ENCODE measurements at places on chromosomes 6 and 20.

- no peak for DNase-seq
Observed at GRCh38 chr20:61518424-61518951, 266.4 kb downstream of the CDH4 start.

DNA sequence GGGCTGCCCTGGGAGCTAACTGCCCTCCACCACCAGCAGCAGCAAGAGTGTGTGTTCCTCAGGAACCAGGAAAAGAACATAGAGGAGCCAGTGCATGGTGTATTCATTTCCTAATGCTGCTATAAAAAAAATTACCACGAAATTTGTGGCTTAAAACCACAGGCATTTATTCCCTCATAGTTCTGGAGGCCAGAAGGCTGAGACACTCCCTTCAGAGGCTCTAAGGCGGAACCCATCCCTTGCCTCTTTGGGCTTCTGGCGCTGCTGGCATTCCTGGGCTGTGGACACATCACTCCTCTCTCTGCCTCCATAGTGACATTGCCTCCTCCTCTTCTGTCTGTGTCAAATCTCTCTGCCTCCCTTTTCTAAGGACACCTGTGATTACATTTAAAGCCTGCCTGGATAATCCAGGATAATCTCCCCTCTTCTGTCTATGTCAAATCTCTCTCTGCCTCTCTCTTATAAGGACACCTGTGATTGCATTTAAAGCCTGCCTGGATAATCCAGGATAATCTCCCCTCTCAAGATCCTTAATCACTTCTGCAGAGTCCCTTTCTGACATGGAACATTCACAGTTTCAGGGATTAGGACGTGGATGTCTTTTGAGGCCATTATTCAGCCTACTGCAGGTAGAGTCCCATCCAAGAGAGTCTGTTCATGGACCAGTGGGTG, 54.7 kb downstream of the NDUFAF5 start:
- no peak for DNase-seq

DNA sequence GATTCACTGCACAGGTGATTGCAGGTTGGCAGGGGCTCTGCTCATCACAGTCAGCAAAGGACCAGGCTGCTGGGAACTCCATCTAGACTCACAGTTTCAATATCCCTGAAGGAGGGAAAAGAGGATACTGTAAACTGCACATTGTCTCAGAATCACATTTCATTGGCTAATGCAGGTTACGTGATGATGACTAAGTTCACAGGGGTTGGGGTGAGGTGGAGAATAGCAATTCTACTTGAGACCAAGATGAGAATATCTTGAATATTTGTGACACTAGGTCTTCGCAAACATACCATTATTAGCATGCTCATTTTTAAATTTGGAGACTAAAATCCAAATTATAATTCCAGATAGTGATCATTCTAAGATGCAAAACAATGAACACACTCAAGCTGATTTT, 208.5 kb upstream of the CITED2 start:
- no peak for DNase-seq

DNA sequence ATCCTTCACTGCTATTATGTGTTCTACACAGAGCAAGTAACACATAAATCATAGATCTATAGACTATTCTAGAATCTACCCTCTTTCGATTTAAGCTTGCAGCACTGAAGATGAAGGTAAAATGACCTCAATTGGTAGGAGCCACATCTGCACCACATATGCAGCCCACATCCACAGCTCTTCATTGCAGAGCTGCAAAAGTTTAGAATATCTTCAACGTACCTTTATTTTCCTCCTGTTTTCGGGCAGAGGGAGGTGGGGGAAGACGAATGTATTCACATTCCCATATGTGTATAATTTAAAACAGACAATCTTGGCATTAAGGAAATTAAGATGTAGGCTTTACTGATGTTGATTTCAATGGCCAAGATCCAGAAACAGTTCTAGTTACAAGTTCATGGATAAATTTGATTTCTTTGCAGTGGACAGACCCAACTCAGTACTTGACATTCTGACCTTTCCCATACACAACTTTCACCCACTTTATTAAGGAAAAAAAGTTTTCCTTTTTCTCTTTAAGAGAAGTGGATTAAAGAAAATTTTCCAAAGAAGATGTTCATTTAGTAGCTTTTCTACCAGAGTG, 14.0 kb downstream of the EPB41L2 start:
- no peak for DNase-seq

DNA sequence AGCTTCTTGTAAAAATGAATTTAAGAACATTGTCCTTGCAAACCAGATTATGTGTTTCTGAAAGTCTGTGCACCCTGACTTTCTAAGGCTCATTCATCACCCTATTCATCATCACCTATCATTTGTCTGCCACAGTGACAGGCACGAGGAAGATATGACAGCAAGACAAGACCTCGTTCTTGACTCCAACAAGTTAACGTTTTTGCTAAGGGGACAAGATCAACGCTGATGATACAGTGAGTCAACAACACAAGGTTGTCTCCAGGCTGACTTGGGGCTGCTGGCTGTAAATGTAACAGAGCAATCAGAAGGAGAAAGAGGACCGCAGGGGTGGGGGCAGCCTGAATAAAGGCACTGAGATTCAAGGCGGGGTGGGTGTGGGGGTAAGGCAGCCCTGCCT, 94.2 kb downstream of the FOXC1 start:
- DNase-seq: no peak

- DNase-seq: no peak
Observed at GRCh38 chr6:42774201-42774600, 7.7 kb upstream of the BICRAL start.

DNA sequence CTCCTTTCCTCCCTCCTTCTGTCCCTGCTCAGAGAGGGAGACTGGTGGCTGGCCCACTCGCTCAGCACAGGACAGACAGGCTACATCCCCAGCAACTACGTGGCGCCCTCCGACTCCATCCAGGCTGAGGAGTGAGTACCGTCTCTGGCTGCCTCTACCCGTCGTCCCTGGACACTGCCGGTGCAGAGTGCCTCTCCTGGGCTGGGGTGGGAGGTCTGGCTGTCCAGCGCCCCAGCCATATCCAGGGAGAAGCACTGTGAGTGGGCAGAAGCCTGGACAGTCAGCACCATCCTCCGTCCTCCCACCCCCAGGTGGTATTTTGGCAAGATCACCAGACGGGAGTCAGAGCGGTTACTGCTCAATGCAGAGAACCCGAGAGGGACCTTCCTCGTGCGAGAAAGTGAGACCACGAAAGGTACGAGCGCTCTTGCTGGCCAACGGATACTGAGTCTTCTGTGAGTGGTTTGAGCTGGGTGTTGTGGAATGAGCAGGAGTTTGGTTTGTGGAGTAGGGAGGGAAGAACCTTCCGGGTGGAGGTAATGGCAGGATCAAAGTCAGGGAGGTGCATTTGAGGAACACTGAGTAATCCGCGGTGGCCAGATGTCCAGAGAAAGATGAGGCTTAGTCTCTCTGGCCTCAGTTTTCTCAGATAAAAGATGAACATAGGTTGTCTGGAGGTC, 48.1 kb downstream of the SRC start:
- DNase-seq: no peak

DNA sequence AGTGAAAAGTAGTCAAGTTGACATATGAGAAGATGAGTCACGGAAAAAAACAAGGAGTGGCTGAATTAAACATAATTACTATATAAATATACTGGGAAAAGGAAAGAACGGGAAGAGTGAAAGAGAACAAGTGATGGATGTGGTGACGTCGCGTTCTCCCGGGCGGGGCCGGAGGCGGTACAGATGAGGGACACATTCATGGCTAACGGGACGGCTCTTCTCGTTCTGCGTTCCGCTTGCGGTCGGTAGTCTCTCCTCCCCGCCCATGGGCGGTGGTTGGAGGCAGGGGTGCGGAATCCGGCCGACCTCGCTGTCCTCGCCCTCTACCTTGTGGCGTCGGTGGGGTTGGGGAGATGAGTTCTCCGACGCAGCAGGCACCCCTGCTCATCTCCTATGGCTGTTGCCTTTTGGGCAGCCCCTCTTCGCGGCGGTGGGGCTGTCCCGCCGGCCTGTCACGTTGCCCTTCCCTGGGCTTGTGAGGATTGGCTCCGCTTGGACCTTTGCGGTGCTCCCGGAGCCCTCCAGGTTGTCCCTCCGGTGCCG, 22.5 kb downstream of the HLA-G start:
- DNase-seq: no peak

- DNase-seq: no peak
Observed at GRCh38 chr6:30844118-30844535, 40.2 kb upstream of the DDR1 start.

GRCh38 chr20:57440678-57441509, 49.7 kb downstream of the RBM38 start:
- DNase-seq: peak; percentile 66

DNA sequence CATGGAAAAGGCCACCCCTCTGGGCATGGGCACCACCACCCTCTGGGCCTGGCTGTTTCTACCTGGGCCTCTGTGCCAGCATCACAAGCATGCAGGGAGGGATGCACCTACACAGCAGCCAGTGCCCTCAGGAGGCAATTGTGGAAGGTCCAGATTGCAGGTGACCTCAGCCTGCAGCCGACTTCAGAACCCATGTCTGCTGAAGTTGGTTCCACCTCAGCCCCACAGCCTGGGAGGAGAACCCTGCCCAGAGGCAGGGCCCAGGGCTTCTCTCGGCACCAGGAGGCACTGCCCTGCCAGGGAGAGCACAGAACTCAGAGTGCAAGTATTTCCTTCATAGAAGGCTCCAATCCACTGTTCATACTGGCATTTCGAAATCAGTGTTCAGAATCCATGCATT, 149.8 kb downstream of the TTLL2 start:
- no peak for DNase-seq

GRCh38 chr6:54958446-54958845, 111.9 kb downstream of the FAM83B start:
- no peak for DNase-seq

- DNase-seq: no peak
Observed at GRCh38 chr20:48277266-48277665, 492.0 kb upstream of the SULF2 start.

DNA sequence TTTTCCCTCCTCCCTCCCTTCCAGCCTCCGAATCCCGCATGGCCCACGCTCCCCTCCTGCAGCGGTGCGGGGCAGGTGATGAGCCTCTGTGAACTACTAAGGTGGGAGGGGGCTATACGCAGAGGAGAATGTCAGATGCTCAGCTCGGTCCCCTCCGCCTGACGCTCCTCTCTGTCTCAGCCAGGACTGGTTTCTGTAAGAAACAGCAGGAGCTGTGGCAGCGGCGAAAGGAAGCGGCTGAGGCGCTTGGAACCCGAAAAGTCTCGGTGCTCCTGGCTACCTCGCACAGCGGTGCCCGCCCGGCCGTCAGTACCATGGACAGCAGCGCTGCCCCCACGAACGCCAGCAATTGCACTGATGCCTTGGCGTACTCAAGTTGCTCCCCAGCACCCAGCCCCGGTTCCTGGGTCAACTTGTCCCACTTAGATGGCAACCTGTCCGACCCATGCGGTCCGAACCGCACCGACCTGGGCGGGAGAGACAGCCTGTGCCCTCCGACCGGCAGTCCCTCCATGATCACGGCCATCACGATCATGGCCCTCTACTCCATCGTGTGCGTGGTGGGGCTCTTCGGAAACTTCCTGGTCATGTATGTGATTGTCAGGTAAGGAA, at the start of gene OPRM1:
Gene OPRM1, plus strand, starts transcription at position 10 of the 612 bp plus-strand sequence. Its CDS starts 305 bp downstream, at position 315.
- DNase-seq: no peak

GRCh38 chr6:5031150-5031549, 27.3 kb upstream of the RPP40 start:
- DNase-seq: no peak

- DNase-seq: no peak
Observed at GRCh38 chr6:128754658-128755256, 128.2 kb upstream of the LAMA2 start.

DNA sequence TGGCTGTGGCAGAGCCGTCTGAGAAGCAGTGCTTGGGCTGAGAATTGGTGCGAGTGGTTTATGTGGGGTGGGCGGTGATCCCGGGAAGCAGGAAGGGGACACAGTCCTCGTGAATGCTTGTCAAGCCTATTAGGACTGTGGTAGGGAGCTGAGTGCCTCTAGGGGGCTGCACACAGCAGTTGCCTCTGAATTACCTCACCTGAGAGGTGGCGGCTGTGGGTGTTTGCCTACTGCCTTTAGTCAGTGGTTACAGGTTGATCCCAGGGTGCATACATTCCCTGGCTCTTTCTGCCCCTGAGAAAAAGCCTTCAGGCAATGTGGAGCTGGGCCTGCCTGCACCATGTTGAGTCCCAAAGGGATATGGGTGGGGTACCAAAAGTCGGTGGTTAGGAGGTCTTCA, 5.2 kb downstream of the AP5S1 start:
- no peak for DNase-seq

GRCh38 chr6:167714152-167714551, 112.6 kb upstream of the AFDN start:
- DNase-seq: no peak

DNA sequence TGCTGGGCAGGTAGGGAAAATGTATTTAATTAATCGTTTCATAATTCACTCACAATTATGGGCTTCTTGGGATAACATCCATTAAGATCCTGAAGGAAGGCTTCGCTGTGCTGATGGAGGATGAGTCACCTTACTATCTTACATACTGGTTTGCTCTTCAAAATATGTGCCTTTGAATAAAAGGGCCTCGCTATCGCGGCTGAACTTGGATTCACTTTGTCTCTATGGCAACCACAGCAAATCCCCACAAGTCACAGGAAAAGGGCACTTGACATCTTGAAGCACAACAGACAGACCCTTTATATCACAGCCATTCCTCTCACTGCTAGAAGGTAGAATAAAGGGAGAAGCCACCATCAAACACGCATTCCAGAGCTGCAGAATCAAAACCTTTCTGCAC, 141.3 kb upstream of the MYLIP start:
- DNase-seq: no peak

DNA sequence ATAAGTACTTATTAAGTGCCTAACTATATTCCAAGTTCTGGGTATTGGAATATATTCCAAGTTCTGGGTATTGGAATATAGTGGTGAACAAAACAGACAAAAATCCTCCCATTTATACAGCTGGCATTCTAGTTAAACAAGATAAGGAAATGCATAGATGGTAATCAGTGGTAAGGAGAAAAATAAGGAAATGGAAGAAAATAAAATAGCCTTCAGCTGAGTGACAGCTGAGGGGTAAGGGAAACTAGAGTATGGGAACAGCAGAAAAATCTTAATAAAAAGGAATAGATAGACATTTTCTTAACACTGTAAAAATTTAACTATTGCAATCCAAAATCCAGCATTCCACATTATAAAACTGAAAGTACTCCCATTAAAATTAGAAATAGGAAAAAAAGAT, 17.2 kb upstream of the WFDC10A start:
- no peak for DNase-seq

DNA sequence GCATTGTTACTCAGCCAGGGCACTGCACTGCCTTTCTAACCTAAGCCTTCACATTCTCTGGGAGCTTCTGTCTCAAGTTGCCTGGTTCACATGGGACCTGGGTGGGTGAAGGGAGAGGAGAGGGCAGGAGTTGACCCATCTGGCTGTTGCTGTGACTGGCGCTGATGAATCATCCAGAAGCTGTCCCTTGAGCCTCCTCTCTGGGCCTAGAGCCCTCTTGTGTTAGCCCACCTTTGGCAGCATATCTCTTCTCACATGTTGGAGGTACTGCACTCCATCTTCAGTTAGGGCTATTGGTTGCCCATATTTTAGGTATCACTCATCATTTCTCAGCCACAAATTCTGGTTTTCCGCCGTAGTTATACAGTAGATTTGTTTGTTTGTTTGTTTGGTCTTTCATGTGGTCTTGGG, 19.8 kb downstream of the XRN2 start:
- no peak for DNase-seq

- DNase-seq: no peak
Observed at GRCh38 chr6:143732536-143732935, 54.8 kb downstream of the PHACTR2 start.

- no peak for DNase-seq
Observed at GRCh38 chr20:58691773-58692578, 624 bp upstream of the NPEPL1 start.
